ENCODE measurements at places on chromosomes 13 and 19.
A peak's percentile ranks its signal among the peaks of the same experiment; 100 is the strongest.

- H3K27ac ChIP-seq, result no peak overlapping the region
- H3K4me3 ChIP-seq, result no peak overlapping the region
- no peak for DNase-seq
Measured at GRCh38 chr13:112685896-112686295, 3.9 kb upstream of the ATP11A start.

GRCh38 chr13:46386392-46387063, 524 bp downstream of the RUBCNL start:
- H3K27ac ChIP-seq, result no peak overlapping the region
- no peak for DNase-seq
- H3K4me1 ChIP-seq, result peaks cover 37% of the 10 kb centered on the region
- H3K36me3 ChIP-seq, result no peaks in the 10 kb centered on the region
- peaks cover 9% of the 10 kb centered on the region for H3K27me3 ChIP-seq

GRCh38 chr13:113883314-113883811, 19.5 kb upstream of the GAS6 start:
- H3K36me3 ChIP-seq, result no peaks in the 10 kb centered on the region
- no peak overlapping the region for H3K4me3 ChIP-seq
- H3K27me3 ChIP-seq, result no peaks in the 10 kb centered on the region
- H3K4me1 ChIP-seq, result peaks cover 21% of the 10 kb centered on the region
- no peak for DNase-seq

DNA sequence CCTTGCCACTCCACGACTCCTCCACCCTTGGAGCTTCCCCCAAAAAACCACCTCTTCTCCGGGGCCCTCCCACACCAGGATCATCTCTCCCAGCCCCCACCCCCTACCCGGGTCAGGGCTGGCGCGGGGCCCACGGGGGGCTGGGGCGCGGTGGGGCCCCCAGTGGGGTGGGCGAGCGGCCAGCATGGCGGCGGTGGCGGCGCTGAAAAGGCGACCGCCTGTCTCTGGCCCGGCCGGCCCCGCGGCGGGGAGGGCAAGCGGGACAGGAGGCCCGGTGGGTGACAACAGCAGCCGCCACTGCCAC, 850 bp downstream of the DYRK1B start:
- peaks cover 21% of the 10 kb centered on the region for H3K4me1 ChIP-seq
- H3K27me3 ChIP-seq, result no peaks in the 10 kb centered on the region
- peaks cover 74% of the 10 kb centered on the region for H3K36me3 ChIP-seq
- H3K4me3 ChIP-seq, result peak overlapping the region; percentile 66
- H3K27ac ChIP-seq, result peak overlapping the region; percentile 99
- no peak for DNase-seq

- H3K27ac ChIP-seq, result no peak overlapping the region
- H3K4me3 ChIP-seq, result no peak overlapping the region
- peaks cover 4% of the 10 kb centered on the region for H3K4me1 ChIP-seq
- peaks cover 11% of the 10 kb centered on the region for H3K27me3 ChIP-seq
- no peaks in the 10 kb centered on the region for H3K36me3 ChIP-seq
- DNase-seq, result no peak
Measured at GRCh38 chr19:50677636-50678035, 28.4 kb downstream of the C19orf81 start.

GRCh38 chr13:40470660-40471059, 195.8 kb downstream of the FOXO1 start:
- no peak for DNase-seq
- H3K27me3 ChIP-seq, result no peaks in the 10 kb centered on the region
- H3K36me3 ChIP-seq, result no peaks in the 10 kb centered on the region
- no peak overlapping the region for H3K27ac ChIP-seq
- no peak overlapping the region for H3K4me3 ChIP-seq
- no peaks in the 10 kb centered on the region for H3K4me1 ChIP-seq

DNA sequence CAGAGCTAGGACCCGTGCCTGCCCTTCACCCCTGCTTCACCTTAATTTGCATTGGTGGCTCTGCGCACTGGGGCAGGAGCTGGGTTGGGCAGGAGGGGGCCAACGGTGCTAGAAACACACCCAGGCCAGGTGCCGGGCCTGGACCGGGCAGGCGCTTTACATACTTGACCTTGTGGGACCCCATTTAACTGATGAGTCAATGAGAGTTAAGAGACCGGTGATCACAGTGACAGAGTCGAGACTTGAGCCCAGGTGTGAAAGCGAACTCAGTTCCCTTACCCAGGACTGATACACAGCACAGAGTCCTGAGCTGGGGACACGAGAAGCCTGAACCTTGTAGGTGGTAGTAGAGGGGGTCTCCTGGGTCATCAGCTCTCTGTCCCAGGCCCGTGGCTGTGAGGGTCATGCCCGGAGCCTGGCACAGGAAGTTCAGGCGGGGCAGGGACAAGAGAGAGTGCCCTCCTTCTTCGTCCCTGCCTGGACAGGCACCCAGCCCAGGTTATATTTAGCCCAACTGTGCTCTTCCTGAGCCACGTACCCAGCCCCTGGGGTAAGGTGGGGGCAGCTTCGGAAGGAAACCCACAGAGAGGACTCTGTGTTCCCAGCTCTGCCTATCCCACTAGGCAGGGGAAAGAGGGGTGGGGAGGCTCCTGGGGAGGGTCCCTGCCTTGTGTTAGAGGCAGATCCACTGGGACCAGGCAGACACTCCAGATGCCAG, 1.9 kb downstream of the PRX start:
- peak overlapping the region; percentile 27 for H3K27ac ChIP-seq
- no peak for DNase-seq
- H3K27me3 ChIP-seq, result no peaks in the 10 kb centered on the region
- no peaks in the 10 kb centered on the region for H3K36me3 ChIP-seq
- H3K4me1 ChIP-seq, result peaks cover 71% of the 10 kb centered on the region

GRCh38 chr19:50380751-50381151, 3.4 kb upstream of the POLD1 start:
- DNase-seq, result no peak
- no peak overlapping the region for H3K27ac ChIP-seq
- H3K4me3 ChIP-seq, result no peak overlapping the region
- H3K36me3 ChIP-seq, result peaks cover 32% of the 10 kb centered on the region
- no peaks in the 10 kb centered on the region for H3K27me3 ChIP-seq
- H3K4me1 ChIP-seq, result peaks cover 23% of the 10 kb centered on the region

GRCh38 chr19:12287958-12288500, 6.7 kb downstream of the ZNF44 start:
- DNase-seq, result no peak
- H3K27ac ChIP-seq, result no peak overlapping the region
- peaks cover 1% of the 10 kb centered on the region for H3K4me1 ChIP-seq
- peaks cover 37% of the 10 kb centered on the region for H3K36me3 ChIP-seq
- no peaks in the 10 kb centered on the region for H3K27me3 ChIP-seq

- no peak for DNase-seq
Measured at GRCh38 chr13:32429433-32429909, 1.5 kb upstream of the N4BP2L1 start.

DNA sequence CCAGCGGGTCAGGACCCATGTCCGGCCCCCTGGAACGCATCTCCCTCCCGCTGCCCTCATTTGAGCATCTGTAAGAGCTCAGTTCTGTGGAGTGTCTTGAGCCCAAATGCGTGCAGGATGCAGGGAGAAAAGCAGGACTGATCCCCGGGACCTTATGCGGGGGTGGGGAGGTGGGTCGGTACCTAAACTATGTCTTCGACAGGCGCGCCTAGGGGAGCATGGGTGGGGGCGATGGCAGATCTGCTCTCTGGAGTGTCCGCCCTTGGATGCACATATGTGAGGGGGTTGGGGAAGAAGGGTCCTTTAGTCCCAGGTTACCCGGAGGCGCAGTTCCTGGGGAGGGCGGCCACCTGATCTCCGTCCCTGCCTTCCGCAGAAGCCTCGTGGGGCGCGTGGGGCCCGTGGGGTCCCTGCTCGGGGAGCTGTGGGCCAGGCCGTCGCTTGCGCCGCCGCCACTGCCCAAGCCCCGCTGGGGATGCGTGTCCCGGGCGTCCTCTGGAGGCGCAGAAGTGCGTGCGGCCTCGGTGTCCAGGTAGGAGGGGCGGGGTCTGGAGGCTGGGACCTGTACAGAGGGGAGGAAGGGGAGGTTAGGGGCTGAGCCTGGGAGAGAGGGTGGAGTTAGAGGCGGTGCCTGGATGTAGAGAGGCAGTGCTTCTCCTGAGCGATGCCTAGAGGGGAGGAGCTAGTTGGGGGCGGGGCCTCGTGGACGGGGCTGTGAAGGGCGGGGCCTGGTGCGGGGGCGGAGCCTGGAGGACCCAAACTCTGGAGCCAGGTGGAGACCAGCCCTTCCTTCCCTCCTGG, 2.9 kb downstream of the CILP2 start:
- peaks cover 29% of the 10 kb centered on the region for H3K4me1 ChIP-seq
- H3K27ac ChIP-seq, result no peak overlapping the region
- DNase-seq, result peak; percentile 76
- H3K4me3 ChIP-seq, result peak overlapping the region; percentile 15

DNA sequence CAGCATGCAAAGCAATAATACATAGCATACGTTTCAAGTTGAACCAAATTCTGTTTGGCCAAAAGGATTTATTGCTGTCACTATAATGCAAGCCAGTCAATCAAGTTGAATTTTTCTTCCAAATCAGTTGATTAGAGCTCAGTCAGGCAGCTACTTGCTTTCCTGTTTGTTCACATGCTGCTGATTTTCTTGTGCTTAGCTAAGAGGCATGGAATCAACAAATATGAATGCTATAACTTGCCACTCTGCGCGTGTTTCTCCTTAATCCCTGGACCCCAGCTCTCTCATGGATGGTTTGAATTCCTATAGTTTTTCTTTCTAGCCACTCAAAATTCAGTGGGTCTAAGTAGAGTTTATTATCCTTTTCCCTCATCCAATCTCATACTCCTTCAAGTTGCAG, 311.3 kb downstream of the KLF5 start:
- no peak overlapping the region for H3K4me3 ChIP-seq
- no peak for DNase-seq
- no peaks in the 10 kb centered on the region for H3K27me3 ChIP-seq
- no peaks in the 10 kb centered on the region for H3K36me3 ChIP-seq

DNA sequence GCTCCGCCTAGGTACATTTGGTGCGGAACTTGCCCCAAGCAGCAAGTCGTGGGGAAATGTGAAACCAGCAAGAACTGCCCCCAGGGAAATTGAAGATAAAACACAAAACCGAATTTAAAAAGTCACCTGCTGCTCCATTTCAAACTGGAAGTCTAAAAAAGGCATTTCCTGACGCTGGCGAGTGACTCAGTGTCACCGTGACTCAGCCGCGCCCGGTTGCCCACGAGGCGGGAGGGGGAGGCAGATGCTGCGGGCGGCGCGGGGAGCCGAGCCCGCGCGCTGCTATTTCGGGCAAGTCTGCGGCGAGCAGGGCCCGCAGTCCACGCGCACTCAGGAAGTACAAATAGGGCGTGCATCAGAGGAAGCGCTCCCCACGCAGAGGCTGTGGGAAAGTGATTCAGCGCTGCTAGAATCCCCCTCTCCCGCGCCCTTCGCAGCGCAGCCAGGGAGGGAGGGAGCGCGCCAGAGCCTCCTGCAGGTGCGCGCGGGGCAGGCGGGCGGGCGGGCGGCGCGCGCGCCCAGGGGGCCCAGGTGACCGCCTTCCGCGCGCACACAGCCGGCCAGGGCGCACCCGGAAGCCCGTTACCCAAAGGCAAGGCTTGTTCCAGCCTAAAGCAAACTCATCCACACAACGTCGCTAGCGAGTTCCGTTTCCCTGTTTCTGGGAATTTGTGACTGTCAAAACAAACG, 168.8 kb downstream of the COL4A1 start:
- no peak overlapping the region for H3K27ac ChIP-seq
- H3K4me1 ChIP-seq, result peaks cover 11% of the 10 kb centered on the region
- no peaks in the 10 kb centered on the region for H3K36me3 ChIP-seq
- H3K27me3 ChIP-seq, result no peaks in the 10 kb centered on the region
- peak overlapping the region; percentile 59 for H3K4me3 ChIP-seq

- H3K36me3 ChIP-seq, result no peaks in the 10 kb centered on the region
- H3K27me3 ChIP-seq, result no peaks in the 10 kb centered on the region
- DNase-seq, result no peak
Measured at GRCh38 chr13:95411428-95412040, 110.3 kb upstream of the ABCC4 start.

Data from common myeloid progenitor, CD34-positive (primary cell).